ENCODE measurements at places on chromosomes 1 and 21. TPM values are rescaled to one million over a fixed set of nuclear protein-coding genes. Genes with fewer than 3 reads are reported as not detected.

GRCh38 chr1:113809670-113810602 lies 2.3 kb downstream of the RSBN1 start:
- peak; percentile 68 for DNase-seq

GRCh38 chr1:36323636-36324352 lies at the start of gene EVA1B:
Gene EVA1B (minus strand): TSS chr1:36323645. CDS start chr1:36323037, 608 bp downstream.
- peak; percentile 78 for DNase-seq

GRCh38 chr1:115790356-115790755 lies 21.8 kb upstream of the CASQ2 start:
- DNase-seq: no peak

MPL gene
- total RNA-seq: not detected

IVL gene
- total RNA-seq: not detected
